Upper lobe of left lung (tissue), 6 donors: ENCODE measurements at places on chromosomes 1 and 21. TPM values are rescaled to one million over a fixed set of nuclear protein-coding genes. Genes with fewer than 3 reads are reported as not detected.

LIPI gene
- not detected for total RNA-seq

DNA sequence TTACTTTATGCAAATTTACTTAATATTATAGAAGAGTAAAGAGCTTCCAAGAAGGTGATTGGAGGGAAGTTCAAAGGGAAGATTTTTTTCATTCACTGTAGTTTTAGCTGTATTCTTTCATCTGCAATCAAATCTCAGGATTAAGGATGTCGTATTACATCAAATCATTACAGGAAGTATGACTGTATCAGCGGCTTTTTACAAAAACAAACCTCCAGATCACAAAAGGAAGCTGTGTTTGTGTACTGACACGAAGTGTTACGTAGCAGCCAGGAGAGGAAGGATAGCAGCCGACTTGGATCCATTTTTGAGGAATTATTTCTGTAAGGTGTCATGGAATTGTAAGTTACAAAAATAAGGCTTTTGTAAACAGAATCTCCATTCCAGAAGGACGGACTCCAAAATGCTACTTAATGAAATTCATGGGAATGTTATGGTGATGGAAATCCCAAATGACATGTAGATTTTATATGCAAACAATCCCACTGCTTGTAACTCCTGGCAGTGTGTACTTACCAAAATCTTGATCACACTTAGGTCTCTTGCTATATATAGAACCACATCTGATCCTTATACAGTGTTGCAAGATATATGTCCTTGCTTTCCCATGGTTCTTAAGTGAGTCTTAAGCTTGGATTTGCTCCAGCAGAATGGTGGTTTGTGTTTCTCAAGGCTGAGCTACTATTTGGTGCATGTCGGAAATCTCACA is 49.8 kb downstream of the KCNJ15 start:
- H3K4me3 ChIP-seq = no peak overlapping the region
- H3K4me1 ChIP-seq = peaks cover 47% of the 10 kb centered on the region

DNASE2B gene
- 14.7 TPM for total RNA-seq

DNA sequence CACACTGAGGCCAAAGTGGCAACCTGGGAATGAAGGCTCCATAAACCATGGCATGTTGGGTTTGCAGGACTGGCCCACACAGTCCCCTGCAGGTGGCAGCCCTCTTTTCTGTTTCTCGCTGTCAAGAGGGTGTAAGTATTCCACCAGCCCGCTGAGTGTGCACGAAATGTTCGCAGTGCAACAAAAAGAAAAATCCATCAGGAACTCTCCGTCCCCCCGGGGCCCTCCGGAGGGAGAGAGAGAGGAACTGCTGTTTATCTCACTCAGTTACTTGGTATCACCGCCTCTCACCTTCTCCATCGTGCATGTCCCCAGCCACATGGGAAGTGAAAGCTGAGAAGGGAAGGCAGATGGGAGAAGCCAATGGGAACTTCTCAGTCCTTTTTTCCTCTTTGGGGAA is 38.3 kb downstream of the NCF2 start:
- no peak overlapping the region for H3K4me3 ChIP-seq
- no peaks in the 10 kb centered on the region for H3K4me1 ChIP-seq
- no peaks in the 10 kb centered on the region for H3K27me3 ChIP-seq
- H3K36me3 ChIP-seq = peaks cover 13% of the 10 kb centered on the region
- H3K27ac ChIP-seq = no peak overlapping the region

SEMA6C gene
- total RNA-seq = 6.9 TPM

- no peak overlapping the region for H3K4me3 ChIP-seq
- no peaks in the 10 kb centered on the region for H3K27me3 ChIP-seq
- no peaks in the 10 kb centered on the region for H3K4me1 ChIP-seq
- no peaks in the 10 kb centered on the region for H3K36me3 ChIP-seq
Measured at GRCh38 chr1:60111716-60112115, 38.1 kb upstream of the C1orf87 start.
